ENCODE measurements at places on chromosomes 6 and 20.

DNA sequence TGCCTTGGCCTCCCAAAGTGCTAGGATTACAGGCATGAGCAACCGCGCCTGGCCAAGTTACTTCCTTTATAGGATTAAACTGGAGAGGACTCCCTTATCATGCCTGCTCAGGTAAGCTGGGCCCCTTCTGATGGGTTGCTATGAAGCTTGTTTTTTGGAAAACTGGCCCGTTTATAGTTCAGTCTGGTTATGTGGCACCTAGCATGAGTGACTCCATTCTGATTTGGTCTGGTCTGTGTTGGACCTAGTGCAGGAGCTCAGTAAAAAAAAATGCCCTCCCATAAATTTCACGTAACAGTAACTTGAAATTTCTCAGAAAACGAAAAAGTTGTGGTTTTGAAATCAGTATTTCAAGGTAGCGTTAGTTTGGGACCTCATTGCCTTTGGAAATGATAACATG is 448.4 kb downstream of the HACE1 start:
- no peak for DNase-seq

GRCh38 chr6:71035871-71036270 is 79.0 kb upstream of the B3GAT2 start:
- no peak for DNase-seq

DNA sequence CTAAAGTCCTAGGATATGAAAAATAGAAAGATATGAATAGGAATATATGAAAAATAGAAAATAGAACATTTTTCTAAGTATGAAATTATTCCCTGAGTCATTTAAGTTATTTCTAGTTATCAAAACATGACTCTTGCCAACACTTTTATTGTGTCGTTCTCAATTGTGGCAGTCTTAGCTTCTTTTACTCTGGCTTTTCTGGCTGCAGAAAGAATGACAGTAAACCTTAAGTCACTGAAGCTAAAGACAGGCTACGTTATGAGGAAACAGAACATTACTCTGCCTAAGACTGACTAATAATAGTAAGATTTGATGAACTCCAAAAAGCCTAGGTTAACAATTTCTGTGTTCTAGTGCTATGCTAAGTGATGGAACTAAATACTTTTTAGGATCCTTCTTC is 74.6 kb downstream of the AIG1 start:
- no peak for DNase-seq

DNA sequence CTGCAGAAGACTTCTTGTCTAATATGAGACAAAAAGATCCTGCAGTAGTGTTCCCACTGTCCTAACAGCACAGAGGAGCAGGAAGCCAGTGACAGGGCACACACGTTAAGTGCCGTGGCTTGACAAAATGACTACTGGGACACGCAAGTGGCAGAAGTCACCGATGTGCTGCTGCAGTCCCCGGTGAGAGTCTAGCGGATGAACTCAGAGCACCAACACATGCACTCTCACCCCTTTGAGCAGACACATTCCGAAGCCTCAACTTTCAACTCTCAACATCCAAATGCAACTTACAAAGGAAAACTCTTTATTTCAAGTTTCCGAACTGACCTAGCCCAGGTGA is 898 bp downstream of the LAMA4 start:
- DNase-seq: peak; percentile 37

DNA sequence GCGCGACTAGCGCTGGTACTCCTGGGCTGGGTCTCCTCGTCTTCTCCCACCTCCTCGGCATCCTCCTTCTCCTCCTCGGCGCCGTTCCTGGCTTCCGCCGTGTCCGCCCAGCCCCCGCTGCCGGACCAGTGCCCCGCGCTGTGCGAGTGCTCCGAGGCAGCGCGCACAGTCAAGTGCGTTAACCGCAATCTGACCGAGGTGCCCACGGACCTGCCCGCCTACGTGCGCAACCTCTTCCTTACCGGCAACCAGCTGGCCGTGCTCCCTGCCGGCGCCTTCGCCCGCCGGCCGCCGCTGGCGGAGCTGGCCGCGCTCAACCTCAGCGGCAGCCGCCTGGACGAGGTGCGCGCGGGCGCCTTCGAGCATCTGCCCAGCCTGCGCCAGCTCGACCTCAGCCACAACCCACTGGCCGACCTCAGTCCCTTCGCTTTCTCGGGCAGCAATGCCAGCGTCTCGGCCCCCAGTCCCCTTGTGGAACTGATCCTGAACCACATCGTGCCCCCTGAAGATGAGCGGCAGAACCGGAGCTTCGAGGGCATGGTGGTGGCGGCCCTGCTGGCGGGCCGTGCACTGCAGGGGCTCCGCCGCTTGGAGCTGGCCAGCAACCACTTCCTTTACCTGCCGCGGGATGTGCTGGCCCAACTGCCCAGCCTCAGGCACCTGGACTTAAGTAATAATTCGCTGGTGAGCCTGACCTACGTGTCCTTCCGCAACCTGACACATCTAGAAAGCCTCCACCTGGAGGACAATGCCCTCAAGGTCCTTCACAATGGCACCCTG is 1.6 kb downstream of the TPBG start:
- peak; percentile 94 for DNase-seq

- DNase-seq: peak; percentile 78
Measured at GRCh38 chr20:31566658-31567379, 38.3 kb upstream of the ID1 start.

GRCh38 chr20:44549123-44549522 is 27.3 kb upstream of the SERINC3 start:
- no peak for DNase-seq

Data from NCI-H2029 (cell line).